Keratinocyte (primary cell): ENCODE measurements at places on chromosomes 16 and 17. TPM values are rescaled to one million over a fixed set of nuclear protein-coding genes. Genes with fewer than 3 reads are reported as not detected.

The KRTAP2-2 gene
- polyA plus RNA-seq = not detected in 3 replicates

The PRAC2 gene
- not detected in 3 replicates for polyA plus RNA-seq

The CLDN9 gene
- polyA plus RNA-seq = 0.02 TPM in 1 of 3 replicates, not detected in the others

The FZD2 gene
- 2.6 to 4.6 TPM (median 2.7 TPM) in 3 replicates for polyA plus RNA-seq

DNA sequence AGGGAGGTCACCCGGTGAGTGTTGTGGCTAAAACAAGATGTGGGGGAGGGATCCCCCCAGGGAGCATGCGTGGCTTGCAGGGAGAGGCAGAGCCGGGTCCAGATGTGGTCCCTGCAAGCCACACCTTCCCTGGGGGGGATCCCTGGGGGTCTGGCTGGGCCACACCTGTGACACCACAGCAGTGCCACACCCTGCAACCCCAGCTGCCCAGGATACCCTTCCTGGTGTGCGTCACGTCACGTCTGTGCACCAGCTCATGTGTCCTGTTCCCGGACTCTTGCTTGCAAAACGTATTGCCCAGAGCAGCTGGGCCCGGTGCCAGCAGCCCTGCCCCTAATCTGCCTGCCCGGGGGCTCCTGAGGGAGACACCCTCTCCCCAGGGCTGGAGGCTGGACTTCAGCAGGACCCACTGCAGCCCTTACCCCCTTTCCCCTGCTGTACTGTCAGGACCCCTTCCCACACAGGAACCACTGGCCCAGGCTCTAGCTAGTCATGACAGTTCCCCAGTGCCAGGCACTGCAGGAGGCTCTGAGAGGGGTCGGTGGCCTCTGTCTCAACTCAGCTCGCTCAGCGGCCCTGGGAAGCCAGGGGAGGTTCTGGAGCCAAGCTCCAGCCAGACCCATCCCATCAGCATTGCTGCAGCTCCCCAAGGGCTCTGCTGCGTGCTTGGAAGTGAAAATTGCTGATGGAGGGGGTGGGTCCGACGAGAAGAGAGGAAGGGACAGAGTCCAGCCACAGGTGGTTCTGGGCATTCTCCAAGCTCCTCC, 25.8 kb upstream of the ACSF3 start:
- no peak for DNase-seq

GRCh38 chr17:42698736-42699414, 16.5 kb downstream of the CNTNAP1 start:
- no peak for DNase-seq

- DNase-seq = no peak
Observed at GRCh38 chr16:67304020-67304419, 22.5 kb downstream of the KCTD19 start.
